ENCODE measurements at places on chromosomes 13 and 19.

- no peak for DNase-seq
Observed at GRCh38 chr13:28744091-28744536, 25.3 kb upstream of the SLC46A3 start.

- DNase-seq = no peak
Observed at GRCh38 chr19:38739440-38740256, 4.6 kb downstream of the CAPN12 start.

DNA sequence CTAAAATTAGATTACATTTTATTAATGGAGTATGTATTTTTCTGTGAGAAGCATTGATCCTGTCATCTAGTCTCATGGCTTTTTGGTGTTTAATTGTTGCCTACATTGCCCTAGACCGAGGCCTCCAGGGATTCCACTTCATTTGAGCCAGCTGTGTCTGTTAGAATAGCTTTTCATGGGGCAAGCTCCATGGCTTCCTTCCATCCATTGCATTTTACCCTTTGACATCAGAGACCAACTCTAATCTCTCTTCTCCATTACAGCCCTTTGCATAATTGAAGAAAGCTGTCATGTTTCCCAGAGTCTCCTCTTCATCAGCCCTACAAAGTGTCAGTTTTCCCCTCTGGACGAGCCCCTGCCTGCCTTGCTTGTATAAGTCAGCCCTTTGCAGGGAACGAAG lies 70.6 kb downstream of the MTUS2 start:
- DNase-seq = no peak

DNA sequence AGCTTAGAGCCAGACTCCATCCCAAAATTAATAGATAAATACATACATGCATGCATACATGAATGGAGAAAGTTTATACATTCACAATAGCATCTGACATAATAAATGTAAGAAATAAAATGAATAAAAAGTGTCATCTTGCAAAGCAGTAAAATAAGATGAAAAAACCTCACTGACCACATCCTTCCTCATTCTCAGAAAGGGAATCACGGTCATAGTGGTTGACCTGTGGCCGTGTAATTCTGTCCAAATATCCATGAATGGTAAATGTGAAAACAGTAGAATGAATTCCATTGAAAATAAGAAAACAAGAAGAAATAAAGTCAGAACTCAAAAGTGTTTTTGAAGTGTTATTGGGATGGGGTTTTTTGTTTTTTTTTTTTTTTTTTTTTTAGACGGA lies 9.8 kb upstream of the CDC42EP5 start:
- DNase-seq = no peak

GRCh38 chr13:24284889-24285565 lies 24.4 kb upstream of the C1QTNF9 start:
- no peak for DNase-seq

DNA sequence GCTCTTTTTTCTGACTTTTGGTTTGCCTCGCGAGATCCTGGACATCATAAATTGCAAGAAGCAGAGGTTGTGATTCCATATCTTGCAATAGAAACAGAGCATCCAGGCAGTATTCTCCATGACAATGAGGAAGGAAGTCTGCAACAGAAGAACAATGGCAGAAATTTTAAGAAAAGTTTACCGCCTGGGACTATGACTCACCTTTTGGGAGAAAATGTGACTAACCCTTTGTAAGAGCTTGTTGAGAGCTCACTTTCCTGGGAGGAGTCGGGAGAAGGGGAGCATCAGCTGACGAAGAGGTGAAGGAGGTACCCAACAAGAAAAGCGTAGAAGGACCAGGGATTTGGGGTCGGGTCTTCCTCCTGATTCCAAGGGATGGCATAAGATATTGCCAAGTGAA lies 34.3 kb upstream of the TNFSF11 start:
- no peak for DNase-seq

GRCh38 chr13:34343413-34343940 lies 525.5 kb downstream of the RFC3 start:
- DNase-seq = no peak

GRCh38 chr19:21128901-21129698 lies 12.7 kb upstream of the ZNF431 start:
- no peak for DNase-seq

DNA sequence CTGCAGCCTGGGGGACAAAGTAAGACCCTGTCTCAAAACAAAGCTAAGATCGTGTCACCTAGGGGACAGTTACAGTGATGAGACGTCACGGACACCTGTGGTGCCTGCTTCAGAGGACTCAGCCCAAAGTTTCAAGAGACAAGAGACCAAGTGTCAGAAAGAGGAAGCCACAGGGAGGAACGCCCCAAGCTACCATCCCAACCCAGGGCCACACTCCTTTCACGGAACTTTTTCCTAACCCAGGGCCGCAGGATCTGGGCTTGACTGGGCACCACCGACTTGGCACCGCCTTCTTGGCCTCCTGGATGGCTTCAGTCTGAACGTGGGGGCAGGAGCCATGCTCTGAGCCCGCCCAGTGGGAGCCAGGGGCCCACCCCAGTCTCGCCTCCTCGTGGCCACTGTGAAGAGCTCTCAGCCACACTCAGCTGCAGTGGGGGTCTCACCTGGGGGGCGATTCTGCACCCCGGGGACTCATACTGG lies 8.5 kb downstream of the MOB3A start:
- DNase-seq = no peak

- DNase-seq = no peak
Observed at GRCh38 chr13:50161052-50161451, 145.8 kb downstream of the KCNRG start.

DNA sequence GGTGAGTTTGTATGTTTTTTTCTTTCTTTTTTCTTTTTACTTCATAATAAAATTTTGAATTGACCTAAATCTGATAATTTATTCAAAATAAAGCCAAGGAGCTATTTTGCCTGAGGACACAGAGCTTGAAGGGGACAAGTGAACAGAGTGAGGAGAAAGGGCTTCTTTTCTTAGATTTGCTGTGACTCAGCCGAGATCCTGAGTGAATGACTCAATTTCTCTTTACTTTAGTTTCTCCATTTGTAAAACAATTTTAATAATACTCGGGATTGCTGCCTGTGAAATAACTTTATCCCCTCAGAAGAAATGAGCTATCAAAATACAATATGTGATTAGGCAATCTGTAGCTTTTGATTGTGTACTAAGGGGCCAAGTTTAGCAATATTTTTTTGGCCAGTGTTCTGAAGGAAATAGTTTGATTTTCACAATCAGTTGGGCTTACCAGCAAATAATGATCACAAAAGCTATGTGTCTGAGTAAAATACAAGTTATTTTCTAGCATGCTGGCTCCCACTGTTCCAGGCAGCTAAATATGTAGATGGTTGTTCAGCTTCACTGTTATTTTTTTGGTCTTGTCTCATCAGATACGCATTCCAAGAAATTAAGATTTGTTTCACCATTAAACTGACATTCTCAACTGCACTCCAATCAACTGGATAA lies 437.5 kb downstream of the FGF9 start:
- no peak for DNase-seq

DNA sequence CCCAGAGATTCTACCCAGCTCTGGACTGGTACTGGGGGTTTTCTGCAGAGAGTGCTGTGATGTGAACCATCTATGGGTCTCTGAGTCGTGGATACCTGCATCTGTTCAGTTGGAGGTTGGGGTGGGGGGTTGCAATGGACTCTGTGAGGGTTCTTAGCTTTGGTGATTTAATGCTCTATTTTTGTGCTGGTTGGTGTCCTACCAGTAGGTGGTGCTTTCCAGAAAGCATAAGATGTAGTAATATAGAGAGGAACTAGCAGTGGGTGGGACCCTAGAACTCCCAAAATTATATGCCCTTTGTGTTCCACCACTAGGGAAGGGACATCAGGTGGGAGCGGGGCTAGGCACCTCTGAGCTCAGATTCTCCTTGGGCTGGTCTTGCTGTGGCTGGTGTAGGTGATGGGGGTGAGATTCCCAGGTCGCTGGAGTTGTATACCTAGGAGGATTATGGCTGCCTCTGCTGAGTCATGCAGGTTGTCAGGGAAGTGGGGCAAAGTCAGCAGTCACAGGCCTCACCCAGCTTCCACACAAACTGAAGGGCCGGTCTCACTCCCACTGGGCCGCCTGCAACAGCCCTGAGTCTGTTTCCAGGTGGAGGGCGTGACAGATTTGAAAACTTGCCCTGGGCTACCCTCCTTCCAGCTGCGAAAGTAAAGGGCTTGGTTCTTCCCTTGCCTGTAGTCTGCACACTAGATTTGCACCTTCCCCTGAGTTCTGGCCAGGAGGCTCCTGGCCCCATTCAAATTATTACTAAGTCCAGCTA lies 573.0 kb upstream of the SLITRK1 start:
- no peak for DNase-seq

GRCh38 chr19:19160461-19161035 lies 9.5 kb downstream of the MEF2B start:
- DNase-seq = no peak

DNA sequence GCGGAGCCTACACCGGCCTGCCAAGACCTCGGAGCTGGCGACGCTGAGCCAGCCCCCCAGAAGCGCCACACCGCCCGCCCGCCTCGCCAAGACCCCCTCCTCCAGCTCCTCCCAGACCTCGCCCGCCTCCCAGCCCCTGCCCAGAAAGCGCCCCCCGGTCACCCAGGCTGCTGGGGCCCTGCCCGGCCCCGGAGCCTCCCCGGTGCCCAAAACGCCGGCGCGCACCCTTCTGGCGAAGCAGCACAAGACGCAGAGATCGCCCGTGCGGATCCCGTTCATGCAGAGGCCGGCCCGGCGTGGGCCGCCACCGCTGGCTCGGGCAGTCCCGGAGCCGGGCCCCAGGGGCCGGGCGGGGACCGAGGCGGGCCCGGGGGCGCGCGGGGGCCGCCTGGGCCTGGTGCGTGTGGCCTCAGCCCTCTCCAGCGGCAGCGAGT lies 10.2 kb downstream of the C19orf25 start:
- no peak for DNase-seq

GRCh38 chr13:79585033-79585432 lies 104.1 kb downstream of the NDFIP2 start:
- DNase-seq = no peak

- no peak for DNase-seq
Observed at GRCh38 chr13:105441051-105441750, 1094.3 kb downstream of the EFNB2 start.

GRCh38 chr19:1057176-1057855 lies 9.7 kb upstream of the ARHGAP45 start:
- no peak for DNase-seq

- no peak for DNase-seq
Observed at GRCh38 chr13:109700176-109700575, 86.2 kb downstream of the IRS2 start.

DNA sequence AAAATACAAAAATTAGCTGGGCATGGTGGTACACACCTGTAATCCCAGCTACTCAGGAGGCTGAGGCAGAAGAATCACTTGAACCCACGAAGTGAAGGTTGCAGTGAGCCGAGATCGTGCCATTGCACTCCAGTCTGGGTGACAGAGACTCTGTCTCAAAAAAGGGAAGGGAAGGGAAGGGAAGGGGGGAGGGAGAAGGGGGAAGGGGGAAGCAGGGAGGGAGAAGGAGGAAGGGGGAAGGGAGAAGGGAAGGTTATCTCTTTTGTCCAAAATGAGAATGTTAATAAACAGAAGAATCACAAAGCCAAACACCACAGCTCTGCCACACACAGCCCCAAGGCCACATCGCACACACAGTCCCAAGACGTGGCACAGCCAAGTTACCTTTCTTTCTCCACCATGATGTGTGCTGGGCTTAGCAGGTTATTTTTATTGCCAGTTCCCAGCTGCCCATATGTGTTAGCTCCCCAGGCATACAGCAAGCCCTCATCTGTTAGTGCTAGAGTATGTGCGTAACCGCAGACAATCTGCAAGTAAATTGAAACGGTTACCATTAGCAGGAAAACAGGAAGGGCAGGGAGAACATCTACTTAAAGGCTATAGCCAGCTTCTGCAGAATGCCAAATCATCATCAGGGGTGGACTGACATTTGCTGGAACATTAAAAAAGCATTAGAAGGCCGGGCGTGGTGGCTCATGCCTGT lies 34.3 kb downstream of the RCBTB1 start:
- no peak for DNase-seq

DNA sequence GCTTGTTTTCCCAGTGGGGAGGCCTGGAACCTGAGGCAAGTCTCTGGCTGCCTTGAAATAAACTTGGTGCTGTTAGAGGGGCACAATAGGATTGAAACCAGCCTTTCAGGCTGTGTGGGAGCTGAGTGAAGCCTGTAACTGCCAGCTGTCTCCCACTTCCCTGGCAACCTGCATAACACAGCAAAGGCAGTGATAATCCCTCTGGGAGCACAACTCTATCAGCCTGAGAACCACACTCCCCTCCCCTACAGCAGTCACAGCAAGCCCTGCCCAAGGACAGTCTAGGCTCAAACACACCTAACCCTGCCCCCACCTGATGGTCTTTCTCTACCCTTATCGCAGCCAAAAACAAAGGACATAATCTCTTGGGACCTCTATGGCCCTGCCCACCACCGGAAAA lies 683.8 kb upstream of the ATXN8OS start:
- peak; percentile 7 for DNase-seq

- DNase-seq = no peak
Observed at GRCh38 chr19:50040967-50041366, 15.2 kb downstream of the ZNF473 start.

- DNase-seq = no peak
Observed at GRCh38 chr19:36488846-36489117, 579 bp downstream of the ZNF566 start.

DNA sequence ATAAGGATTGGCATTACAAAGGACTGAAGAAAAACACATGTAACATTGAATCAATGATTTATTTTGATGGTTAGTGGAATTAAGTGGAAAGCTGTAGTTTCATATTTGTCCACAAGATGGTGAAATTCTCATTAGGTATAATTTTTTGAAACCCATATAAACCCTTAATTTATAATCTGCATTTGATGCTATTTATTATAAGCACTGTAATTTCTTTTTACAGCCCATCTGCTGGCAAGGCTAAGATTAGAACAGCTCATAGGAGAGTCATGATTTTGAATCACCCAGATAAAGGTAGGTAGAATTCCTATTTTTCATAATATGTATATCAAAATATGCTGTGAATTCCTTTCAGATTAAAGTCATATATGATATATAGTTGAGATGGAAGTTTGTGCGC lies 62.2 kb downstream of the DNAJC15 start:
- DNase-seq = no peak

GRCh38 chr13:28568286-28568685 lies 73.4 kb upstream of the FLT1 start:
- no peak for DNase-seq

GRCh38 chr19:42316223-42317211 lies 3.4 kb downstream of the TMEM145 start:
- DNase-seq = no peak

DNA sequence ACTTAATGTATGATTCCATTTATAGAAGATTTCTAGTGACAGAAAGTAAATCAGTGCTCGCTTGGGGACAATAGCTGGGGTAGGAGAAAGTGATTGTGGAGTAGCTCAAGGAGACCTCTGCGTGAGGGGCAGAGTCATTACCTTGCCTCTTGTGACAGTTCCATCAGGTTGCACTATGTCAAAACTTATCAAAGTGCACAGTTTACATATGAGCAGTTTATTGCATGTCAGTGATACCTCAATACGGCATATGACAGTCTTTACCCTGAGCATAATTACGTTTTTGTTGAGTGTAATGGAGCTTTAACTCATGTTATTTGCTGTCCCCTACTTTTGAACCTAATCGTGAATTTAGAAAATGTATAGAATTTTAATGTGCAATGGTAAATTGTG lies 15.0 kb downstream of the ARHGEF7 start:
- DNase-seq = no peak

All from retinal pigment epithelial cell (primary cell).